ENCODE measurements at places on chromosomes 2 and 18. TPM values are rescaled to one million over a fixed set of nuclear protein-coding genes. Genes with fewer than 3 reads are reported as not detected.

POLR1B gene
- total RNA-seq: 27.5 TPM

GRCh38 chr2:186060744-186061440 is 322.3 kb downstream of the FSIP2 start:
- DNase-seq: no peak
- no peaks in the 10 kb centered on the region for H3K27me3 ChIP-seq
- H3K36me3 ChIP-seq: no peaks in the 10 kb centered on the region
- no peak overlapping the region for H3K4me3 ChIP-seq
- no peaks in the 10 kb centered on the region for H3K4me1 ChIP-seq
- H3K27ac ChIP-seq: no peak overlapping the region

CNPPD1 gene
- 37.8 TPM for total RNA-seq

DNA sequence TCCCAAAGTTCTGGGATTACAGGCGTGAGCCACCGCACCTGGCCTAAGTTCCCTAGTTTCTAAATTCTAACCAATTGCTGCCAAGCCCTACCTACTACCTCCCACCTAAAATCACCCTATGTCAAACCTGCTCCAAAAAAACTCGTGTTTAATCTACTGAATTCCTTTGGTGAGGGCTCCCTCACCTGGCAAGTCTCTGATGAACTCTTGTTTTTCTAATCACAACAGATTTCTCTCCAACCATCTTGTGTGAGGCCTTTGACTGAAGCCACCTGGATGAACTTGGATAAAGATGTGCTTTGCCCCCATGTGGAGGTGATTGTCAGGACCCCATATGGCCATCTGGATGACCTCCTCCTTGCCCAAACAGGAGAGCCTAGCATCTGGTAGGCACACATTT is 17.4 kb upstream of the SLC35G4 start:
- no peak overlapping the region for H3K27ac ChIP-seq
- no peaks in the 10 kb centered on the region for H3K27me3 ChIP-seq
- DNase-seq: no peak
- H3K36me3 ChIP-seq: no peaks in the 10 kb centered on the region
- no peak overlapping the region for H3K4me3 ChIP-seq
- no peaks in the 10 kb centered on the region for H3K4me1 ChIP-seq

GPBAR1 gene
- total RNA-seq: 0.30 TPM

- no peak for DNase-seq
- no peak overlapping the region for H3K4me3 ChIP-seq
- no peaks in the 10 kb centered on the region for H3K36me3 ChIP-seq
- no peaks in the 10 kb centered on the region for H3K4me1 ChIP-seq
- no peak overlapping the region for H3K27ac ChIP-seq
These were observed 175.5 kb upstream of the CELF4 start for GRCh38 chr18:37741032-37741623.

DNA sequence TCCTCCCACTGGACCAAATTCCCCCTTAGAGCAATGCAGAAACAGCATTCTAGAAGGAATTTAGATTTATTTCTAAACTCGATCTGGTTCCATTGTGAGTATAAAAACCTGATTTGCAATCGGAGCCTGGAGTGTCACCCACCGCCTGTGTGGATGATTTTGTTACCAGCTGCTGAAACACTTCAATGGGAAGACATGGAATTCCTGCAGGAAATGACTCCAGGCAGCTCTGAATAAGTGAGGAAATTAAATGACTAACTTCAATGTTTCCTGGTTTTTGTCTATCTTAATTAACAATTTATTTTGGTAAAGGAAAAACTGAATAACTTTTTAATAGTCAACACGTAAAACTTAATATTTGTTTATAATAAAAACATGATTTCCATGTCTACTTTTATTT is 19.3 kb downstream of the CTAGE1 start:
- H3K4me3 ChIP-seq: no peak overlapping the region
- no peak overlapping the region for H3K27ac ChIP-seq
- no peaks in the 10 kb centered on the region for H3K4me1 ChIP-seq
- H3K36me3 ChIP-seq: no peaks in the 10 kb centered on the region

DNA sequence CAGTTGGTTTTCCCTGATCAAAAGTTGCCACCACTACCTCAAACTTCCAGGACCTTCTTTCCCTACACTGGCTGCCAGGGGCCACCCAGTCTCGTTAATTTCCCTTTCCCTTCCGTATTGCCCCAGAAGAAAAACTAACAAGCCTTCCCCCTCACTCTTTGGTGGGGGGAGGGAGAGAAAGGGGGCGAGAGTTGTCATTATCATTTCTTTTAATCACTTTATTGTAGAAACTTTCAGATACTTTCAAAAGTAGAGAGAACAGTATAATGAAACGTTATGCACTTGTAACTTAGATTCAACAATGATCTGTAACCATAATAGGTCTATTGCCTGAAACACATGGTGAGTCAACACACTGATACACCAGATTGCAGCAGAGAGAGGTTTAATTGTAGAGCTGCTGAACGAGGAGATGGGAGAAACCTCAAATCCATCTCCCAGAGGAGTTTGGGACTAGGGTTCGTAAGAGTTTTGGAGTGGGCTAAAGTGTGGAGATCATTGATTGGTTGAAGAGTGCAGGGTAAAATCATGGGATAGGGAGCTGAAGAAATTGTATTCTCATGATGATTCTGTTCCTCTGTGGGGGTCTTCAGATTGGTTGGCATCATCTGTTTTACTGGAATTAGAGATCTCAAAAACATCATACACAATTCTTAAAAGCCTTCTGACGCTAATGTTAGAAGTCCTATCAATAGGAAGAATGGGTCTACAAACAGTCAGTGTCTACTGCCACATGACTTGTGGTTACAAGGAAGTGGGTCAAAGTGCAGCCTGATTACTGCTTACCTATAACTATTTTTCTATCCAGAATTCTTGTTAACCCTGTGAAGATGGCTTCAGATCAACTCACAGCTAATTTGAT is 2.6 kb upstream of the RNF149 start:
- no peak overlapping the region for H3K4me3 ChIP-seq
- H3K4me1 ChIP-seq: peaks cover 19% of the 10 kb centered on the region
- H3K27me3 ChIP-seq: no peaks in the 10 kb centered on the region
- no peak for DNase-seq

- no peaks in the 10 kb centered on the region for H3K4me1 ChIP-seq
- no peak for DNase-seq
- peaks cover 3% of the 10 kb centered on the region for H3K36me3 ChIP-seq
- H3K4me3 ChIP-seq: no peak overlapping the region
These were observed 42.8 kb downstream of the DLGAP1 start for GRCh38 chr18:4412286-4412685.

OSR1 gene
- total RNA-seq: 138 TPM

CGREF1 gene
- total RNA-seq: 22.7 TPM

GRCh38 chr2:156430236-156430979 is 5.8 kb upstream of the GPD2 start:
- peaks cover 3% of the 10 kb centered on the region for H3K4me1 ChIP-seq
- no peak overlapping the region for H3K4me3 ChIP-seq
- DNase-seq: no peak

FEZ2 gene
- 120 TPM for total RNA-seq

REG3G gene
- not detected for total RNA-seq

GPR155 gene
- total RNA-seq: 15.4 TPM

DNA sequence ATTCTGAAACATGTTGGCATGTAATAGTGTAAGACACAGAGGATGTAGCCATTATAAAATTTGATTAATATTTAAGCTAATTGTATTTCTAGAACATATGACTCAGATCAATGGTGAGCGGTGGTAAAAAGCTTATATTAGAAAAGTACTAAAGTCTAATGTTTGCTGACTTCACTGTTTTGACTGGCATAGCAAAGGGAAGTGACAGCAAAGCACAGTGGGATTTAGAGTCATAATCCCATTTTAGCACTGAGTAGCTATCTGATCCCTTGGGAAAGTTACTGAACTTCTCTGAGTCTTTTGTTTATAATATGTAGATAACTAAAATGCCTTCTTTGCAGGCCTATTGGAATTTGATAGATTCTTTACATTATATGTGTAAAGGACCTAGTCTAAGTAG is 60.4 kb downstream of the KIAA1328 start:
- H3K27me3 ChIP-seq: no peaks in the 10 kb centered on the region
- no peak overlapping the region for H3K27ac ChIP-seq
- no peaks in the 10 kb centered on the region for H3K36me3 ChIP-seq
- H3K4me1 ChIP-seq: no peaks in the 10 kb centered on the region

DNA sequence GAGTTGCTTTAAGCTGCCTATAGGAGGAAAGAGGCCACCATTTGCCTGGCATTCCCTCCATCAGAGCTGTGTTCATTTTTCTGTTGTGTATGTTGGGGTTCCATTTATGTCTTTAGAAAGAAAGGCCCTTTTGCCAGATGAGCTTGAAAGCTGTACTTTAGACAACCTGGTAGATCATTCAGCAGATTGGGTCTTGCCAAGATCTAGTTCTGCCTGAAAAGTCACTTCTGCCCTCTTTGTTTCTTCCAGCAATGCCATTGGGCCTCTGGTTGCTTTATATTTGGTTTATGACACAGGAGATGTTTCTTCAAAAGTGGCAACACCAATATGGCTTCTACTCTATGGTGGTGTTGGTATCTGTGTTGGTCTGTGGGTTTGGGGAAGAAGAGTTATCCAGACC is 14.4 kb downstream of the SLC20A1 start:
- peaks cover 51% of the 10 kb centered on the region for H3K36me3 ChIP-seq
- H3K4me3 ChIP-seq: no peak overlapping the region
- no peak overlapping the region for H3K27ac ChIP-seq
- H3K4me1 ChIP-seq: no peaks in the 10 kb centered on the region
- no peaks in the 10 kb centered on the region for H3K27me3 ChIP-seq
- no peak for DNase-seq

C1QL2 gene
- total RNA-seq: 0.11 TPM

DNA sequence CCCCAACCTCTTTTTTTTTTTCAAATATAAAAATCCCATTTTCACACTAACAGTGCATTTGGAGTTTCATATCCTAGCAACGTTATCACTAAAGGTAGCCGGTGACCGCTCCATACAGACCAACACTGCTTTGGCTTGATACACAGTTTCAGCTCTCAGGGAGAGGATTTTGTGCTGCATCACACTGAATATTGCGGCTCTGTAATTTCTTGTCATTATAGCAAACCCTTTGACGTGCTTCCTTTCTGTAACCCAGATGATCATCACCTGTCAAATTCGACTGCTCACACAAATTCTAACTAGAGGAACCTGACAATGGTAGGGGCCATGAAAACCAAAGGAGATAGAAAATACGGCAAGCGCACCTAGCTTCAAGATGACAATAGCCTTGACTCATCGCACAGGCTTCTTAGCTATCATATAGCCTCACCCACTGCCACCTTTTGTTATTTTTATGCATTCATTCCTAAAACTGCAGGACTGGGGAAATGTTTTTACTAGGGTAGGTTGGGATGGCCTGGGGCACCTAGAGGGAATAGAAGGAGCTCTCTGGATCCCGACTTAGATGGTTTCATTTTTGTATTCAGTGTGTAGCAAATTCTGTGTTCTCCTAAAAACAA is 582.9 kb upstream of the PIK3C3 start:
- H3K27ac ChIP-seq: no peak overlapping the region
- no peaks in the 10 kb centered on the region for H3K27me3 ChIP-seq
- H3K4me3 ChIP-seq: no peak overlapping the region
- H3K4me1 ChIP-seq: no peaks in the 10 kb centered on the region
- H3K36me3 ChIP-seq: no peaks in the 10 kb centered on the region

TAF1B gene
- total RNA-seq: 43.5 TPM

DNA sequence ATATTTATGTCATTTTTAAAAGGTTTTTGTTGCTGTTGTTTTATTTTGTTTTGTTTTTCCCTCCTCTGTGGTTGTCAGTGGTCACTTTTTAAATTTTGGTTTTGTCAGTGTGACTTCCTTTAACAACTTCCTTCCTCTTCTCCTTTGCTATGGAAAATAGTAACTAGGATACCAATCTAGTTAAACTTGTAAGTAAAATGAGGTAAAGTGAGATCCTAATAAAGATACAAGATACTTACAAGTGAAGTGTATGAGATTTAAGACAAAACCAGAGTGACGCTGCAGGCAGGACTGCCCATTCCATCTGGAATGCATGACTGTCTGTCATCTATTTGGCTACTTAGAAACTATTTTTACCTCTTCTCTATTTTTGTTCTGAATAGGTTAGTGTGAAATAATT is 30.6 kb upstream of the CREB1 start:
- H3K36me3 ChIP-seq: no peaks in the 10 kb centered on the region
- no peak overlapping the region for H3K4me3 ChIP-seq

- H3K4me3 ChIP-seq: no peak overlapping the region
- H3K4me1 ChIP-seq: peaks cover 7% of the 10 kb centered on the region
- H3K27me3 ChIP-seq: no peaks in the 10 kb centered on the region
- no peak overlapping the region for H3K27ac ChIP-seq
These were observed 238.4 kb downstream of the ZNF521 start for GRCh38 chr18:25113566-25113965.

DNA sequence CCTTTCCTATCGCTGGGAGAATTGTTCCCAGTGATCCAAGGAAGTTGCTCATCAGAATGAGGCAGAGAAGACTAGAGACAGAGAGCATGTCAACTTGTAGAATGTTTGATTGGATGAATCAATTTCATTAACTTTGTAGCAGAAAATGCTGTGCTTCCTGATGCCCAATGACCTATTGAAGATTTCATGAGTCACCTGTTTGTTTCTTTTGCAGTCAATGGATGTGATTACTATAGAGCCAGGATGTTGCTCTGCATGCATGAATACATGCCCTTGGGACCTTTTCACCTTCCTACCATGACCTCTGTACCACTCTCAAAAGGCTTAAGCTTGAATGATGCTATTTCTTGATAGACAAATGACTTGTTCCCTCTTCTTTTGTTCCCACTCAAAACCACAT is 23.3 kb downstream of the SCG2 start:
- H3K36me3 ChIP-seq: no peaks in the 10 kb centered on the region
- no peaks in the 10 kb centered on the region for H3K27me3 ChIP-seq
- no peak overlapping the region for H3K27ac ChIP-seq
- no peaks in the 10 kb centered on the region for H3K4me1 ChIP-seq
- no peak for DNase-seq

GRCh38 chr18:64645753-64646152 is 496.9 kb upstream of the LINC00305 start:
- no peak overlapping the region for H3K4me3 ChIP-seq
- H3K4me1 ChIP-seq: no peaks in the 10 kb centered on the region
- H3K27me3 ChIP-seq: no peaks in the 10 kb centered on the region
- no peak overlapping the region for H3K27ac ChIP-seq
- no peak for DNase-seq
- no peaks in the 10 kb centered on the region for H3K36me3 ChIP-seq

GRCh38 chr2:117065912-117066311 is 748.6 kb upstream of the DDX18 start:
- H3K4me1 ChIP-seq: no peaks in the 10 kb centered on the region
- no peaks in the 10 kb centered on the region for H3K36me3 ChIP-seq
- H3K27me3 ChIP-seq: no peaks in the 10 kb centered on the region
- DNase-seq: no peak
- H3K4me3 ChIP-seq: no peak overlapping the region

LCT gene
- total RNA-seq: 0.06 TPM

ATP6V1C2 gene
- total RNA-seq: 0.79 TPM

DNA sequence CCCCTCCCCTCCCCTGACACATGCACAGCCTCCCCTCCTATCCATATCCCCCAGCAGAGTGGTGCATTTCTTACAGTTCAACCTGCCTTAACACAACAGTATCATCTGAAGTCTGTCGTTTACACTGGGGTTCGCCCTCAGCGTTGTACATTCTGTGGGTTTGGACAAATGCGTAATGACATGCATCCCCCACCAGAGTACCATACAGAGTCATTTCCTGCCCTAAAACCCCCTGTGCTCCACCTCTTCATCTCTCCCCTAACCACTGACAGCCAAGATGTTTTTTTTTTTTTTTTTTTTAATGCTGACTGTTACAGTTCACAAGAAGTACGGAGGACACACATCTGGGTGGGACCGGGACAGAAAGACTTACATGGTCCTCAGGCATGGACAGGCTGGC is 22.6 kb downstream of the POMC start:
- H3K36me3 ChIP-seq: peaks cover 66% of the 10 kb centered on the region
- no peak for DNase-seq
- no peaks in the 10 kb centered on the region for H3K27me3 ChIP-seq
- no peak overlapping the region for H3K27ac ChIP-seq
- no peaks in the 10 kb centered on the region for H3K4me1 ChIP-seq

Measured in spinal cord (tissue), 10 donors.